ENCODE measurements at places on chromosomes 2 and 18.

DNA sequence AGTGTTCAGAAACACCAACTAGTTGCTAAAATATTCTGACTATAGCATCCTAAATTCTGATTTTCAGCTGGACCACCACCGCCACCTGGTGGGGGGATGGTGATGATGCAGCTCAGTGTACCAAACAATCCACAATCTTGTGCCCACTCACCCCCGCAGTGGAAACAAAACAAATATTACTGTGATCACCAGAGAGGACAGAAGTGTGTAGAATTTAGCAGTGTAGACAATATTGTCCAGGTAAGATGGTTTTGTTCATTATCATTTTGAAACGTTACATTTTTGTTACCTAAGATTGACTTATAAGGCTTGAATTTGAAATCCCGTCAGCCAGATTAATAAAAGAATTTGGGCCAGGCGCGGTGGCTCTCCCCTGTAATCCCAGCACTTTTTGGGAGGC lies 31.7 kb upstream of the UBXN4 start:
- no peak for DNase-seq

GRCh38 chr2:177728399-177728765 lies 335.8 kb downstream of the AGPS start:
- DNase-seq, result no peak

DNA sequence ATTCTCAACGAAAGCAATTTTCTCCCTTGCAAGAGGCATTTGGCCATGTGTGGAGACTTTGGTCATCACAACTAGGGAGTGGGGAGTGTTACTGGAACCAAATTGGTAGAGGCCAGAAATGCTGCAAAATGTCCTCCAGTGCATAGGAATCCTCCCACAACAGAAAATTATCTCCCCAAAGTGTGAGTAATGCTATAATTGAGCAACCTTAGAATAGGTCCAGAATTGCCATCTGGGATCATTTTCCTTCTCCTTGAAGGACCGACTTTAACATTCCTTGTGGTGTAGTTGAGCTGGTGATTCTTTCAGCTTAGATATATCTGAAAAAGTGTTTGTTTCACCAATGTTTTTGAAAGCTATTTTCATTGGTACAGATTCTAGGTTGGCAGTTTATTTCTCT lies 111.2 kb upstream of the SMIM21 start:
- no peak for DNase-seq

DNA sequence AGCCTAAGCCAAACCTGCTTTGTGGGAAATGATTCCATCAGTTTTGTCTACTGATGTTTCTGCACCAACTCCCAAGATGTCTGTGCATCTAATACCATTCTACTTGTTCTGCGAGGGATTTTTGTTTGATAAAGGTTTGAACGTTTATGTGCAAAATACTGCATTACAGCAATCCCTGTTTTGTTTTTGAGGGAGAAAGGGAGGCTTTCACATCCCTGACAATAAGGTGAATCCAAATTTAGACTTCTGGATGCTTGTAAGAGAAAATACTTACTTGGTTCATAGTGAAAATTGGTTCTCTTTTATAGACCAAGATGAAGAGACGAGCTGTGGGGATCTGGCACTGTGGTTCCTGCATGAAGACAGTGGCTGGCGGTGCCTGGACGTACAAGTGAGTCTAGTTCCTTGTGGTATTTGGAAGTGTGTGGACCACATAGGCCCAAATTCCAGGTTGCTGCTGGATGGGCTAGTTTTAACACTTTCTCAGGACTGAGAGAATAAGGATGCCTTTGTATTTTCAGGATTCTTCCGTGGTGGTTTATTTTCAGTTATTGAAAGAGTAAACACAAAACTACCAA lies 1.1 kb downstream of the RPL37A start:
- no peak for DNase-seq

GRCh38 chr2:146785101-146785500 lies 1059.7 kb upstream of the ACVR2A start:
- DNase-seq, result no peak

GRCh38 chr2:10325278-10326145 lies 22.8 kb downstream of the HPCAL1 start:
- DNase-seq, result no peak

DNA sequence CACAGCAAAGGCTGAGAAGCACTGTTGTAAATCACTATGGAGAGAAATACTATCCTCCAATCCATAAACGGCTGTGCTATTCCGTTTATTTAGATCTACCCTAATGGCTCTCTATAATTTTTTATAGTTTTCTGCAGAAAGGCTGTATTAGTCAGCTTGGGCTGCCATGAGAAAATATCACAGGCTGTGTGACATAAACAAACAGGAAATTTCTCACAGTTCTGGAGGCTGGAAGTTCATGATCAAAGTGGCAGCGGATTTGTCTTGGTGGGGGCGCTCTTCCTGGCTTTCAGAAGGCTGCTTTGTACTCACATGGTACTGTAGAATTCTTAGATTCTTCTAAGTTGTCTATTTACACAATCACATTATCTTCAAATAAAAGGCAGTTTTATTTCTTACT lies 44.1 kb downstream of the C1D start:
- no peak for DNase-seq

- no peak for DNase-seq
These were observed 1086.8 kb upstream of the PIK3C3 start for GRCh38 chr18:40868110-40868858.

GRCh38 chr18:5891184-5891853 lies 4.0 kb downstream of the TMEM200C start:
- no peak for DNase-seq

- no peak for DNase-seq
These were observed 52.7 kb downstream of the RBMS1 start for GRCh38 chr2:160440888-160441287.

DNA sequence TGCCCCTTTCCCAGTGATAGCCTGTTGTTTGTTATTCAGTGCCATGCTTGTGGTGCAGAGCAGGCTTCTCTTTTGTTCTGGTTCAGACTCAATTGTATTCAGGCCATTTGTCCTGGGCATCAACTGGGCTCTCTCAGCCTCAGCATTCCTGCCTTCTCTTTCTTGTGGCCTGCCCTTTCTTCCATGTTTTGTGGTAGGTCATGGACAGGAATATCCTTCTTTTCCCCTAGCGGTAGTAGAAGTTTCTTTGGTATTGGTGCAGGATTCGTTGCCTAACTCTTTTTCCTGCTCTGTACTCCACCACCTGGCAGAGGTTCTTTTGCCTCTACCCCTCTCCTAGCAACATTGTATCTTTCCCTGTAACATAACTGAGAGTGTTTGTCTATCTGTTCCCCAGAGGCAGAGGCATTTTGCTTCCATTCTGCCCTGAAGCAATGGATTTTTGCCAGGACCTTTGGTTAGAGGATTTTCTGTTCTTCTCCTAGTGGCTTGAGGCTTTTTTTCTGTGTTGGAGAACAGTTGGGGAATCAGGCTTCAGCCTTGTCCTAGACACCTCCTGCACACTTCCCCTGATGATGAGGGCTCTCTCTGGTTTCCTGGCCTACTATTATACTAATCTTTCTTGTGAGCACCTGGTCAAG lies 68.5 kb downstream of the NCOA1 start:
- DNase-seq, result no peak

DNA sequence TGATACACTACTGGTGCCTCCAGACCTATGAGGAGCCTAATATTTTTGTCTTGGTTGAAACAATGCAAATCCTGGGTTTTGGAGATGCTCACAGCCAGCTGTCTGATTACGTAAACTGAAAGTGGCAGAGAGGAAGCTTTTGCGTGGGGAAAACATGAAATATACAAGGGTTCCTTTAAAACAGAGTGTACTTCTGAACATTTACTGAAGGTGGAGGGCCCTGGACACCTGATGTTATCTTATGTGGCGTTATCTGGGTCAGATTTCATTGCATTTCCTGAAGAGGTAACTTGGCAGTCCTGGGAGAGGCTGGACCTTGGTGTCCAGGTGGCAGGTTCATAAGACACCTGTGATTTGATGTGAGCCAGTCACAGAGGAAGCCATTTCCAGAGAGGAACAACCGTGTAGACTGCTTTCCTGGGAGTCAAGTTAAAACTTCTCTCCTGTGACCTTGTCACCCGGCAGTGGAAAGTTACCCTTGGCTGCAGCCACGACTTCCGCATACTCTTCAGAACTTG lies 105.0 kb downstream of the NEDD4L start:
- DNase-seq, result no peak

- DNase-seq, result no peak
These were observed 587 bp downstream of the SUMO1 start for GRCh38 chr2:202237787-202238233.

DNA sequence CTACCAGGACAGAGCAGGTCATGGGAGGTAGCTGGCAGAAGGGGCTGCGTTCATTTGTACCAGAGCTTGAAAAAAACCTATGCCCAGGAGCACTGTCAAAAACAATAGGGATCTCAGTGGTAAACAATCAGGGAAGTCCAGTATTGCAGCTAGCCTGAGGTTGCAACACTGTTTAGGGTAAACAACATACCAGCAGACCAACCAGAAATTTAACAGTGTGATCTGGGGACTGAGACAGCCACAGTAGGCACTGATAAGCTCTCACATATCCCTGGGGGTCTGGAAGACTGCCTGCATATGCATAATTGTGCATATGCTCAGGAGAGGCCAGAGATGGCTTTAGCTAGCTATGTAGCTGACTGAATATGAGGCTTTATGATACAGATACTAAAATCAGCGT lies 12.0 kb upstream of the ZCCHC2 start:
- no peak for DNase-seq

GRCh38 chr18:73683409-73684238 lies 464.0 kb downstream of the FBXO15 start:
- no peak for DNase-seq

- no peak for DNase-seq
These were observed 472.4 kb upstream of the SALL3 start for GRCh38 chr18:78507217-78507616.

DNA sequence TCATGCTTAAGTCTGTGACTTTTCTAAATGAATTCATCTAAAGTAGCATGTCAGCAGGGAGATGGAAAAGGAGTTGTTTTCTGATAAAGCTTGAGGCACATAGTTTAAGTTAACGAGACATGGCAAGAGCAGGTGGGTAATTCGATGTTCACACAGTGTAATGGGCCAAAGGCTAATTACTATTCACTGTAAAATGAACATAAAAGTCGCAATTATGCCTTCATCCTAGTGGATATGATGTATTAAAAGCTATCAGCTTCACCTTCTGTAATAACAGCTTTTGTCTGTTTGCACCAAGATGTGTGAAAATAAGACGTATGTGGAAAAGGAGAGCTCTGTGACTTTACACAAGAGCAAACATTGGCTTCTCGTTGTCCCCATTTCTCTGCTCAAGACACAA lies 94.2 kb upstream of the CDH20 start:
- no peak for DNase-seq

DNA sequence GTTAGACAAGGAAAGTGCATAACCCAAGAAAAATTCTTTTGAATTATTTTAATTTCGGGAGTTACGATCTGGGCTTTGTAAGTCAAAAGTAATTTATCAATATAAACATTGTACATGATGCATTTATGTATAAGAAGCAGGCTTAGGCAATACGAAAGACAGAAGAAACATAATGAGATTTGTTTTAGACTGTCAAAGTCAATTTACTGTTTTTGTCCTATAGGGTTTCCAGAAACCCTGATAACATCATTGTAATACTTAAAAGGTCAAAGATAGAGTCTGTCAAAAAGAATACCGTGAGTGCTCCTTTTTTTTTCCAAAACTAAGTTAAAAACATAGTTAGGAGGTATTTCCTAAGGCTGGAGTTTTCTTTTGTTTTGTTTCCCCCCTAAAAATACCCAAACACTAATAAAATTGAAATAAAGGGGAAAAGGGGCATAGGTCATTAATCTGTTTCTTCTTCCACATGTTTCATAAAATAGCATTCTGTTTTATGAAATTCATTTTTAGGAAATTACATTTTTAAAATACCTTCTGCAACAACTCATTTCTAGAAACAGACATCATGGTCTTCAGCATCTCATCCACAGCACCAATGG lies 16.1 kb downstream of the C1D start:
- DNase-seq, result no peak

DNA sequence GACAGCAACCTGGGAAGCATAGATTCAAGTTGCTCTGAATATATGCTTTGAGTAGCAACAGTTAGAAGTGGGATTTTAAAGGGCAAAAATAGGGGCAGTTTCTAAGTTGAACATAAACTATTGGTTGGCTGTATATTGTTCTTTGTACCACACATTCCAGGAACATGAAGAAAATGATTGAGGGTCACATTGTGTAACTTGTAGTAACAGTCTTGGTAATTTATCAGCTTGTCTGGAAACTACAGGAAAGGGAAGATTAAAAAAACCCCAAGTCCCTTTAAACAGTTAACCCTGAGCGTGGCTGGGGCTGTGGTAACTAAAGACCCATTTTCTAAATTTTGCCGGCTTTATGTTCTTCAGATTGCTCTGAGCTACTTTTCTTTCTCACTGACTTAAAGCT lies 7.4 kb downstream of the PLEKHB2 start:
- DNase-seq, result no peak

- no peak for DNase-seq
These were observed 27.8 kb downstream of the DNMT3A start for GRCh38 chr2:25313711-25314513.

DNA sequence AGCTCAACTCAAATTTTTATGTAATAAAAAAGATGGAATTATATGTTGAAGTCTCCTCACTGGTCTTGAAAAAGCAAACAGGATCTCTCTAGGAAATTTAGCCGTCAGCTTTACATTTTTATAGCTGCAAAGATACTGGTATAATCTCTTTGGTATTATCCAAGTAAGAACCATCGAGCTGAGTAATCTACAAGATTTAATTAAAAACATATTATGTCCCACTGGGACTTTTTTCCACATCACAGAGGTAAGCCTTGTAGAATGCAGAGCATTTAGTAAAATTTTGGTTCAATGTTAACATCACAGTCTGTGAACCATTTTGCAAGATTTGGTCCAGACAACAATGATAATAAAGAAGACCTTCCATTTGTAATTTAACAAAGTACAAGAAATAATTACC lies 162.6 kb upstream of the SLC39A10 start:
- DNase-seq, result no peak

DNA sequence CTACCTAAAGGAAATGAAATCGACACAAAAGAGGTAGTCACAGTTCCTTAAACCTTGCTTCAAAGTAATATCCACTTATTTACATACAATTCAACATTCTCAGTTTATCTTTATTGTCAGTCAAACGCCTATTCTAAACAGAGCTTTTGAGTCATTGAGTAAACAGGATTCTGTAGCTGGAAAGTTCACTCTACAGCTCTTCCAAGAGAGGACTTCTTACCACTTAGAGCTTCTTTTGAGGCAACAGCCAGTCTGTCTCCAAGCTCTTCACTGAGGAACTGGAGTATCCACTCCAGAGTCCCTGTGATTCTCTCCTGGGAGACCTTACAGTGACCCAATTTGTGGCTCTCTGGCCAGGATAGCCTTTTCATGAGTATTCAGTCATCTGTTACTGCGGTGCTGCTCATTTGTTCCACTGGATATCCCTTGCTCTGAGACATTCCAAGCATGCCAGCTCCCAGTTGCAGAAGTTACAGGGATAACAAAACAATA lies 210.9 kb upstream of the OSR1 start:
- no peak for DNase-seq

All from cortex of kidney (tissue), 1 donor.